CD8-positive, alpha-beta memory T cell (primary cell): ENCODE measurements at places on chromosomes 13 and 19. TPM values are rescaled to one million over a fixed set of nuclear protein-coding genes. Genes with fewer than 3 reads are reported as not detected.

Gene ICAM4
- 0.15 TPM for total RNA-seq

Gene ZNF112
- not detected for total RNA-seq

Gene ZNF729
- not detected for total RNA-seq

Gene GJB2
- 27.6 TPM for total RNA-seq

Gene FGF21
- total RNA-seq, result not detected

Gene UBE2L5
- total RNA-seq, result not detected

Gene TTYH1
- total RNA-seq, result 0.66 TPM

Gene A1BG
- 18.1 TPM for total RNA-seq

Gene GNG7
- total RNA-seq, result 0.53 TPM

Gene TMC4
- 0.18 TPM for total RNA-seq

Gene KLC3
- not detected for total RNA-seq

Gene SERP2
- 0.51 TPM for total RNA-seq

Gene PEX11G
- total RNA-seq, result 0.95 TPM

Gene OR7A5
- total RNA-seq, result not detected

Gene REEP6
- total RNA-seq, result 2.0 TPM

Gene SHANK1
- not detected for total RNA-seq

Gene LHB
- not detected for total RNA-seq

Gene WDR62
- 15.8 TPM for total RNA-seq

Gene TMEM255B
- total RNA-seq, result 0.57 TPM

Gene SHC2
- total RNA-seq, result 0.13 TPM

Gene PDX1
- total RNA-seq, result not detected

Gene NDUFA3
- 117 TPM for total RNA-seq

Gene SPACA4
- total RNA-seq, result not detected

Gene MBOAT7
- total RNA-seq, result 114 TPM

Gene IRGC
- not detected for total RNA-seq

Gene RFXAP
- 10.2 TPM for total RNA-seq

Gene EMP3
- total RNA-seq, result 278 TPM

Gene CGB7
- total RNA-seq, result not detected

Gene RASGRP4
- total RNA-seq, result 1.8 TPM

Gene METTL21C
- total RNA-seq, result not detected

Gene FUT3
- total RNA-seq, result not detected

Gene TRPC4
- total RNA-seq, result not detected

Gene PSG6
- total RNA-seq, result not detected

Gene HIPK4
- total RNA-seq, result not detected

Gene TGDS
- 19.9 TPM for total RNA-seq

Gene ZNF699
- total RNA-seq, result 5.9 TPM

Gene LPAR6
- 8.8 TPM for total RNA-seq

Gene LILRA1
- not detected for total RNA-seq

Gene RASL11A
- 6.3 TPM for total RNA-seq

Gene ZNF600
- total RNA-seq, result 20.8 TPM

Gene CPB2
- not detected for total RNA-seq

Gene SLITRK5
- total RNA-seq, result not detected

Gene TPRX1
- total RNA-seq, result not detected

Gene FXYD3
- not detected for total RNA-seq

Gene ZNF813
- total RNA-seq, result 5.6 TPM

Gene OR7A17
- not detected for total RNA-seq

Gene EEF1AKMT1
- 21.5 TPM for total RNA-seq

Gene SIGLEC9
- total RNA-seq, result 0.93 TPM

Gene ICAM5
- 2.0 TPM for total RNA-seq

Gene MCEMP1
- not detected for total RNA-seq

Gene SIGLEC5
- total RNA-seq, result not detected

Gene PRRG2
- total RNA-seq, result 1.2 TPM

Gene ZNF527
- 5.6 TPM for total RNA-seq

Gene ADM5
- 6.9 TPM for total RNA-seq
